ENCODE measurements at places on chromosomes 13 and 19.

DNA sequence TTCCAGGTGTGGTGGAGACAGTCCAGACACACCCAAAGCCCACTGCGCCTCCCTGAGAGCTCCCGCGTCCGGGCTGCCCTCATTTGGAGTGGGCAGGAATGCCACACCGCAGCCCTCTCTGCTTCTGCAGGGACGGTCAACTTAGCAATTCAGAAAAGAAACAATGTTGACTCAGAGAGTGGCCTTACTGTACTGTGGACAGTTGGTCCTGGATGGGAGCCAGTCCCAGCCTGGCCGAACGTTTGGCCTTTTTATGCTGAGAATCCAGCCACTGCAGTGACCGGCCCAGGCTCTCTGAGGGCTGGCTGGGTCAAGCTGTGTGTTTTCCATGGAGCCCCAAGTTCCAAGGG lies 7.2 kb downstream of the GAS6 start:
- peak; percentile 65 for DNase-seq

DNA sequence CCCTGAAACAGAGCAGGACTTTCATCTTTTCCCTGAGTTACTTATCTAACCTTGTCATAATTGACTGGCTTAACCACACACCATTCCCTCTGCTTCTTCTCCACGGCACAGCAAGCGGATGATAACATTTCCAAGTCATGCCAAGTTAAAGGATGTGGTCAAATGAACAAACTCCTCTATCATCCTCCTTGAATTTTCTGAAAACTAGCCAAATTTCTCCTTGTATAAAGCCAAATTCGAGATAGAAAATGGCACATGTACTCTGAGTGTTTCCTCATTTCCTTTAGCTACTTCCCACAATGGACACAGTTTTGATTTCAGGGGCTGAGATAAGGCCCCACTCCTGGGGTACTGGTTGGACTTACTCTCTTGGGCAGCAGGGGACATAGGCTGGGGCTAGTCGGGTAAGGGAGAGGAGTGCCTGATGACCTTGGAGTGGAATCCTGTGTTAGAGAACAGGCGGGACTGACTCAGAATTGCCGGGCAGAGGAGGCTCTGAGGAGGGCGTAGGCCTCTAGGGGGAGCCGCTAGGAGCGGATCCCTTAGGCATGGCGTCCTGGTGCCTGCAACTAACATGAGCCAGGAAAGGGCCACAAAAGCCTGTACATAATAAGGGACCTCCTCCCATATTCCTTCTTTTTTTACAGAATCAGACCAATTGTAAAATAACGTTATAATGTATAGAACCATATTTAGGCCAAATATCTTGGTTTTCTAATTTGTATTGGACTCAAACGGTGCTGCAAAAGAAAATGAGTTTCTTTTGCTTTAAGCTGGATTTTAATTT lies 20.3 kb upstream of the TMTC4 start:
- peak; percentile 30 for DNase-seq

GRCh38 chr13:30926781-30927180 lies 5.7 kb upstream of the TEX26 start:
- DNase-seq: no peak

DNA sequence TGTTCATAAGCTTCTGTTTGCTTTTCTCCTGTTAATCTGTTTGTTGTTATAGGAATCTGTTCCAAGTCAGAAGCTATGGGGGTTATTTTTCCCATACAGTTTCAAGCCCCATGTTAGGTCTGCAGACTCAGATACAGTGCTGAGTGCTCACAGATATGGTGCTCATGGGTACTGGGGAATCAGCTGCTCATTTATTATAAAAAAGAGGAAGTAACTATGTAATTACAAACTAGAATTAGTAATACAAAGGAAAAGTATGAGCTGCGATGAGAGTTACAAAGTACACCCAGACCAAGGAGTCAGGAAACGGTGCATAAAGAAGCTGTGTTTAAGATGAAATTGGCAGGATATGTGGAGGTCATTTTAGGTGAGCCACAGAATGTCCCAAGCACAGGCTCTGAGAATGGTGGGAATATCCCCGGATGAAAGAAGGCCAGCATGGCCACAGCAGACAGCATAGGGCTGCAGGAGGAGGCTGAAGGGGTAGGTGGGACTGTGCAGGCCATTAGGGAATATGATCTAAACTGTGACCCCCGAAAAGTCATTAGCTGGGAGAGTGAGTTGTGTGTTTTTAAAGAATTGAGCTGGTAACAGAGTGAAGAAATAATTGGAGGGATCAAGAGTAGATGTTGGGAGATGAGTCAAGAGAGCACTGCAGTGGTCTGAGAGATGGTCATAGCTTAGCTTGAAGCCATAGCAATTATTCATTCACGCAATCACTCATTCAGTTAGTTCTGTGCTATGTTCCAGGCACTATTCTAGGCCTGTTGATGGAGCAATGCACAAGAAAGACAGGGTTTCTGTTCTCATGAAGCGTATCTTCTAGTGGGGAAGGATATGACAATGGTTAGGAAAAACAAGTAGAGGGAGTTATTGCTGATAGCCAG lies 177.4 kb upstream of the UBL3 start:
- DNase-seq: no peak

- DNase-seq: no peak
Measured at GRCh38 chr13:22108979-22109378, 438.1 kb downstream of the FGF9 start.

DNA sequence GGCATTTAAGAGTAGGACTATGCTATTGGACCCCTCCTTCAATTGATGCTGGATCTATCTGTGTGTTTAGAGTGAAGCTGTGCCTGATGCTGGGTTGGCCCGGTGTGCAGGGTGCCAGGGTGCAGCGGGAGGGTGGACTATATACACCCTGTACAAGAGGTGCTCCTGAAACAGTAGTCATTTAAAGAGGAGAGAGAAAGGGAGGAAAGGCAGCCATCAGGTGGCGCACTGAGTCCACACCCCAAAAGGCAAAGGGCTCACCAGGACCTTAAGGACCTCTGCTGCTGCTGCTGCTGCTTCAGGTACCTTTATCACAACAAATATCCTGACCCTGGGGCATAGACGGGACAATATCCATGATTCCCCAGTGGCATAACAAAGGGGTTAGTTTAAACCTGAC lies 39.4 kb downstream of the ZNF136 start:
- peak; percentile 73 for DNase-seq

DNA sequence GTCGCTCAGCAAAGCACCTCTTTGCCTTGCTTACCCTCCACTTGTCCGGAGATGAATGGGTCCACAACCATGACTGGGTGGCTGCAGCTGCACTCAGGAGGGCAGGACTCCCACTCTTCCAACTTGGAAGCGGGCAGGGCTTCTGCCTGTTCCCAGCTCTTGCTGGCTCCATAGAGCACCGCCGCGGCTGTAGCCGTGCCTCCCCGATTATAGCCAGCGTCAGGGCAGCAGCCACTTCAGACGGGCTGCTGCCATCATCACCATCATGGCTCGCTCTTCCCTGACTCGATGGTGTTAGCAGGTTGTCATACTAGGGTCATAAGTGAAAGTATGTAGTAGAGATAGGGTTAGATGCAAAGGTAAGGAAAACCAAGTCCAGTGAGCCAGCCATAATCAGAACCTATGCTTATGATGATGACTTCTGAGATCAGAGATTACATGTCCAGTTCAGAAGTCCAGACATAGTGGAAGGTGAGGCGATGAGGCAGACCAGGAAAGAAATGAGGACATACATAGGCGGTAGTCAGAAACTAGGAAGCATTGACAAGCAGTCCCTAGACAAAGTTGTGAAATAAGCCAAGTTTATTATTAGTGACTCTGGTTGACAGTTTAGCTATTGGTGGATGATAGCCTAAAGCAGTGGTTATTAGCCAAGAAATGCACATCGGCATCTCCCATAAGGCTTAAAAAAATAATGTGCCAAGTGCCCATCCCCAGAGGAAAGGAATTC lies 4.4 kb upstream of the INTS6 start:
- DNase-seq: no peak
